ENCODE measurements at places on chromosomes 2 and 18.
A peak's percentile ranks its signal among the peaks of the same experiment; 100 is the strongest.

GRCh38 chr2:66105066-66105753 is 329.7 kb upstream of the MEIS1 start:
- no peak for DNase-seq

- DNase-seq: no peak
These were observed 100.5 kb upstream of the VWC2L start for GRCh38 chr2:214310319-214310718.

DNA sequence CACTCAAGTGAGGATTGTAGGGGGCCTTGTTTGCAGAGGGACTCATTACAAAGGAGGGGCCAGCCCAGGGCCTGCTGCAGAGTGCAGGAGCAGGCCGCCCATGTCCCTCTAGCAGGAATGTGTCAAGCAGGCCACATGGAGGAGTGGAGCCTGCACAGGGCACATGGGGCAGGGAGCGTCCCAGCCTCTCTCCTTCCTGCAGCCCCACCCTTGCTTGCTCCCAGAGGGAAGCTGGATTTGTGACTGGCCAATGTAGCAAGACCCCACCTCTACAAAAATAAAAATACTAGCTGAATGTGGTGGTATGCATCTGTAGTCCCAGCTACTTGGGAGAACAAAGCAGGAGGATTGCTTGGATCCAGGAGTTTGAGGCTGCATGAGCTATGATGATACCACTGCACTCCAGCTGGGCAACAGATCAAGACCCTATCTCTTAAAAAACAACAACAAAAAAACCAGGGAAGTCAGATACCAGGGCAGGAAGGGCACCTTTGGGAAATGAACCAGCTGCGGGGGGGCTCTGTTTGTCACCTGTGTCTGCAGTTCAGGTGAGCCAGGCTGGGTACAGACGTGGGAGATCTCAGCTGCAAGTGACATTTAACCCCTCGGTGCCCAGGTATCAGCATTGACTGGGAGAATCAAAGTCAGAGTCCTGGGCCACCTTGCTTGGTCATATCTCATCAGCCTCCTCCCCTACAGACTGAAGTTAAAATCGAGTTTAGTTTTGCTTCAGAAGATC is 27.7 kb downstream of the IMPA2 start:
- DNase-seq: no peak

DNA sequence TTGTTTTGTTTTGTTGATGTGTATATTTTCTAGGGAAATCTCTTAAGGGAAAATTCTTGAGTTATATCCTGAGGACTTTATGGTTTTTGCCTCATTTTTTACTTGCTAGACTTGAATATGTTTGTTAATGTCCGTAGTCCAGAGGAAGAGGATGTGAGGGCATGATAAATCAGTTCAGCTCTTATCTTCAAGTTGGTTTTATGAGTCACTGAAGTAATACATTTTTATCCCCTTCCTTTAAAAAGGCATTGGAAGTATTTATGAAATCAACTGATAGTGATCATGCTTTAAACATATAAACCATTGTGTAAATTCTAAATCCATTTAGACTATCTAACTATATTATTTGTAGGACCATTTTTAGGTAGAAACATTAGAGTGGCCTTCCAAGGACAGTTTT is 43.9 kb upstream of the CYBRD1 start:
- no peak for DNase-seq

- no peak for DNase-seq
These were observed 85.3 kb downstream of the ASAP2 start for GRCh38 chr2:9291866-9292265.

- DNase-seq: no peak
These were observed 130.2 kb upstream of the ID2 start for GRCh38 chr2:8551622-8552074.

DNA sequence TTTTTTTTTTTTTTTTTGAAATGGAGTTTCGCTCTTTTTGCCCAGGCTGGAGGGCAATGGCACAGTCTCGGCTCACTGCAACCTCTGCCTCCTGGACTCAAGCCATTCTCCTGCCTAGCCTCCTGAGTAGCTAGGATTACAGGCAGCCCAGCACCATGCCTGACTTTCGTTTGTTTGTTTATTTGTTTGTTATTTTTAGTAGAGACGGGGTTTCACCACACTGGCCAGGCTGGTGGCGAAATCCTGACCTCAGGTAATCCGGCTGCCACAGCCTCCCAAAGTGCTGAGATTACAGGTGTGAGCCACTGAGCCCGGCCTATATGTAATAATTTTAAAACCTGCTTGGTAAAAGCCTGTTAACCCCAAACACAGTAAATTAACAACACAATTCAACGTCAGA is 435.7 kb downstream of the LRRTM4 start:
- no peak for DNase-seq

DNA sequence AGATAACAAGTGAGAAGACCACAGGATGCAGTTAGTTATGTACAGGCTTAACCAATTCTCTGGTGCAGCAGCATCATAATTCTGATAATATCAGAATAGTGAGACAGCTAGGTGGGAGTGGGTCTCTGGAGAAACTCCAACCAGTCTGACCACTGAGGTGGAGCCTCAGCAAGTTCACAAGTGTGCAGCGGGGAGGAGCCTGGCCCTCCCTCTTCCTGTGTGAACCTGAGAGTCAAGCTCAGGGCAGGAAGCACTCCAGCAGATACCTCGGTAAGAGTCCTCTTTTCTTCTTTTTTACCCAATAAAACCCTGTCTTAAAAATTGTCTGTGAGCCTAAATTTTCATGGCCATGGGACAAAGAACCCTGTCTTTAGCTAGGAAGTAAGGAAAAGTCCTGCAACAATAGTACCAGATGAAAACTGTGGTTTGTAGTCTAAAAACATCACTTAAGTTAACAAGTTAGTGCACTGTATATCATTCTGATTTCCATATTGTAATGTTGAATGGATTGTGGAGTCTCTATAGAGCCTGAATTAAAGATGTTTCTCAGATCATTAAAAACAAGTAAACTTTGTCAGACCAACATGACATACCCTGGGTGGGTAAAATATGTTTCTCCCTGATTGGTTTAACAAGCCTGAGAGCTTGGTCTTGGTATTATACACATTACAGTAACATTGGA is 370.8 kb downstream of the TMEM182 start:
- no peak for DNase-seq

DNA sequence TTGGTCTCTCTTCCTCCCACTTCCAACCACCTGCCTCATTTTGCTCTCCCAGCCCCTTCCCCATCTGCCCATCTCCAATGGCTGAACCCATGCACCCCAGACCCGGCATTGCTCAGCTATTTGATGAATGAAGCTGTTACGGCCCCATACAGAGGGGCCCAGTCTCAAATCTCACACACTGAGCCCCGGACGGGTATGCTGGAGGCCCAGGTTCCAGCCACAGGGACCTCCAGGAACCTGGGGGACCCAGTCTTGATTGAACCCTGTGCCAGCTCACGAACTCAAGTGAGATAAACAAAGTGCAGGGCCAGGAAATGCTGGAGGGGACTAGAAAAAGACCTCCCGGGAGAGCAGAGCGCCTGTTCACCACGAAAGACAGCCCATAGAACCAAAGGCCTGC is 63.4 kb upstream of the TEX51 start:
- no peak for DNase-seq

- no peak for DNase-seq
These were observed 10.3 kb downstream of the HOXD3 start for GRCh38 chr2:176167398-176167797.

DNA sequence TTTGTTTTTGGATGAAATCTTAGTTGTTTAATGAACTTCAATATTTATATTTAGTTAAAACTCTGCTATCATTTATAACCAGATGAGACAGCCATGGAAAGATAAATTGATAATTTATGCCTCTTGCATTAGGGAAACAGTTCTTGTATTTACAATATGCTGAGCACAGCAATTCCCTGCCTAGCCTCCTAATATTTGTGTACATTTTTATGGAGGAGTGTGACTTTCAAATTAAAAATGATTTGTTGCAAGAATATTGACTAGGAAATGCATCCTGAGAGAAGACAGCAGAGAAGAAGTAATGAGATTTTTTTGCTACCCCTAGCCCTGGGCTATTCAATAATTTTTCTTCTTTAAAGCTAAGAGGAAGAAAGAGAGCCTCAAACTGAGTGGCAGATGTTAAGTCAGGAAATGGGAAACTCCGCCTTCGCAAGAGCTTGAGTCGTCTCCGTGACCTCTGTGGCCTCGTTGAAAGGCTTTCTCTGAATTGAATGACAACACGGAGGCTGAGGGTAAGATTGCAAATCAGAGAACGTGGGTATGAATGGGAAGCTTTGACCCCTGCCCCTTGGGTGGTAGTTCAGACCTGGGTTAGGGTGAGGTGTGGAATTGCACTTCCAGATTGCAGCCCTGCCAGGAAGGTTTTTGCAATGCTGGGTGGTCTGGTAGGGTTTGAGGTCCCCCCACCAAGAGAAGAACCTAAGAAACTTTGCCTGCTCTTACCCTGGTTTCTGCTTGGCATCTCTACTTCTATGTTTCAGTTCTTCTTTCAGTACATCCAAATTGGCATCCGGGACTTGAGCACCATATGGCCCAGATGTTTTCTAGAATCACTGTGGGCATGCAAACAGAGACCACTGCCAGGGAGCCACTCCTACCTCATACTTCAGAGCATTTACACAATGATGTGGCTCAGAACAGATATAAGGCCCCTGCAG is 210.3 kb upstream of the RBMS1 start:
- DNase-seq: peak; percentile 6

DNA sequence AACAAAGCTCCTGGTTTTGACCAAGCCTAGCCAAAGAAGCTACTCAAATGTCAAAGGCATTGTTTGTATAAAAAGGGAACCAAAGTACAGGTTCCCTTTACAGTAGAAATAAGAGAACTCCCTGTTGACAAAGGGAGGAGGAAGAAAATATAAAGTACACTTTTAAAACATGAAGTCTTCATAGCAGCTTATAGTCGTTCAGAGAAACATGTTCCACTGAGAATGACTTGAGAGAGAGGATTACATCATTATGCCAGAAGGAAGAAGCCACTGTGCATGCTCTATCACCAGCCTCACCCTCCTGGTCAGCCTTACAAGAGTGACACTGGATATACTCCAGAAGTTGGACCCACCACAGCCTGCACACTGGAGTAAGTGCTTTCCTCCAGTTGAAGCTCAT is 2.5 kb upstream of the DHRS9 start:
- no peak for DNase-seq

GRCh38 chr2:199962203-199962602 is 6.8 kb downstream of the MAIP1 start:
- DNase-seq: no peak

GRCh38 chr2:84876369-84876768 is 4.5 kb downstream of the TRABD2A start:
- DNase-seq: no peak

GRCh38 chr2:159185401-159186130 is 100.9 kb downstream of the WDSUB1 start:
- no peak for DNase-seq

GRCh38 chr2:43082111-43082894 is 144.1 kb downstream of the ZFP36L2 start:
- DNase-seq: no peak

- DNase-seq: no peak
These were observed 156.1 kb upstream of the PIEZO2 start for GRCh38 chr18:11305507-11305906.
